ENCODE measurements at places on chromosomes 7 and 10. TPM values are rescaled to one million over a fixed set of nuclear protein-coding genes. Genes with fewer than 3 reads are reported as not detected.

AVL9 gene
- polyA plus RNA-seq: 32.6 TPM

FAM241B gene
- 8.0 TPM for polyA plus RNA-seq

TAS2R3 gene
- 1.6 TPM for polyA plus RNA-seq

UCN3 gene
- polyA plus RNA-seq: 0.74 TPM

- no peak for DNase-seq
Measured at GRCh38 chr7:77989981-77990566, 191.5 kb downstream of the PHTF2 start.

DNA sequence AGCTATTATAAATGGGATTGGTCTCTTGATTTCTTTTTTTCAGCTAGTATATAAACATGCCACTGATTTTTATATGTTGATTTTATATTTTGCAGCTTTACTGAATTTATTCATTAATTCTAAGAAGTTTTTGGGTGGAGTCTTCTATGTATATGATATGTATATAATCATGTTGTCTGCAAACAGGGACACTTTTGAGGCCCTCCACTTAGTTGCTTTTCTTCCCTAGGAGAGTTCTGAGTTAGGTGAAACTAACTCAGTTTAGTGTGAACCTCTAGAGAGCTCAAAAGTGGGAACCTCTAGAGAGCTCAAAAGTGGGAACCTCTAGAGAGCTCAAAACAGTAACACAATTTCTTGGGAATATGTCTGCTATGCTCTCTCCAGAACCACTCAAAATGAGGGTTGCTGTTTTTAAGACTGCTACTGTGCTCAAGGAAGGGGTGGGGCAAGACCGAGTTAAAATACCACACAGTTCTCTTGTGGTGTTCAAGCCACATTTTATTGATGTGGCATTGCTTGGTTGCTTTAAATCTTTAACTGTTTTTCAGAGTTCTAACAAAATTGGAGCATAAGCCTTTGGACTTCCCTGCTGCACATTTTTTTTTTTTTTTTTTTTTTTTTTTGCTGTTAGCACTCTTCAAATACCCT lies 13.2 kb downstream of the CCDC7 start:
- no peak for DNase-seq

DNA sequence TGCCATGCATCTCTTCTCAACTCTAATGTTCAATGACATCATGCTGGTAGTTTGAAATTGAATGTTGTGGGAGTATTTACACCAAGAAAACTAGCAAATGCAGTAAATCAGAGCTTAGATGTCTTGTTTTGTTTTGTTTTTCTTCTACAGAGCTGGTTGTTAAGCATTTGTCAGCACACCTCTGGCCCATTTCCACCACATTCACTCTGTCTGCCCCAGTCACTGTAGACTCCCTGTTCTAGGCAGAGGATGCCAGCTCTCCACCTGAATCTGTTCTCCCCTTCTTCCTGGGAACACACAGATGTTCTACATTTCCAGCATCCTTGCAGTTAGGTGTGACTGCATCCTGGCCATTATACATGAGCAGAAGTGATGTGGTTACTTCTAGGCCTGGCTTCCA lies 4.1 kb upstream of the ARHGAP22 start:
- no peak for DNase-seq

DNA sequence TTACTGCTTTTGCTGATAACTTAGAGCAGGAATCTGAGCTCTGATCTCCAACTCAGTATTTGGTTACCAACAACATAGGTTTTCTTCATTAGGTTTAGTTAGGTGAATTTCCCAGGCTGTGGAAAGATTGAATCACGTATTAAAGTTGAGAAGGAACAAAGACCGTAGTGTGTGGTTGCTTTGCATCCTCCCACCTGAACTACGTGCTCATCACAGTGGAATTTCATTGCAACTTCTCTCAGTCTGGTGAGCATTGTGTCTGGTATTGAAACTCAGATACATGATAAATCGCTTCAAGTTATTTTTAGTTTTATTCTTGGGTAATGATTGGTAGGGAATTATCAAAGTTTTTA lies 139.4 kb upstream of the AKR1E2 start:
- DNase-seq: no peak

DNA sequence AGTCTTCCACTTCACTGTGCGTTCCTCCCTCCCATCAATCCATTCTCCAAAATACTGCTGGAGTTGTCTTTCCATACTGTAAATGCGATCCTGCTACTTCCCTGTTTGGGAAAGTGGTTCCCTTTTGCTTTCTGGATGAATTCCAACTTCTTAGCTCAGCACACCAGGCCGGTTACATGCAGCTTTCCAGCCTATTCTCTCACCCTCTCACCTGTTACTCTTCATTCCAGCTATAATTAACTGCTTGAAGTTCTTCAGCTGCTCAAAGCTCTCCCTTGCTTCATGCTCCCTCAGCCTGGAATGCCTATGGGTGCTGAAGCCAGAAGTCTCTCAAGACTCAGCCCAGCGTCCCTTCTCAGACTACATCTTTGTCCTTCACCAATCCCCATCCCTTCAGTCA lies 6.0 kb upstream of the ZNRF2 start:
- peak; percentile 50 for DNase-seq

DNA sequence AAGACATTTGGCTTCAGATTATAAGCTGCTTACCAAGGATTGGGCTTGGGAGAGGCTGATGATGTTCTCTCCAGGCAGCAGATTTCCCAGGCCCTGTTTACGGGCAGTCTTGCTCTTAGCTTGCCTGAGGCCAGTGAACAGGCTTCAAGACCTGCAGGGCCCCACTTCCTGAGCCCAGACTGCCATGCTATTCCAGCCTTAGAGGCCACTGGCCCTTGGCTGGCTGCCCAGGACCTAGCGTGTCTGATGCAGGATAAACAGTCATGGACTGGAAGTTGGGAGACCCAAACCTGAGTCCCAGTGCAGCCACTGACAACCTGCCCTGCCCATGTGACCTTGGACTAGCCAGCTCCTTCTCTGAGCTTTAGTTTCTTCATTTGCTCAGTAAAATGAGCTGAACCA lies 2.9 kb downstream of the PRXL2A start:
- DNase-seq: no peak

- peak; percentile 47 for DNase-seq
Measured at GRCh38 chr7:79770063-79770462, 316.6 kb upstream of the MAGI2 start.

DNA sequence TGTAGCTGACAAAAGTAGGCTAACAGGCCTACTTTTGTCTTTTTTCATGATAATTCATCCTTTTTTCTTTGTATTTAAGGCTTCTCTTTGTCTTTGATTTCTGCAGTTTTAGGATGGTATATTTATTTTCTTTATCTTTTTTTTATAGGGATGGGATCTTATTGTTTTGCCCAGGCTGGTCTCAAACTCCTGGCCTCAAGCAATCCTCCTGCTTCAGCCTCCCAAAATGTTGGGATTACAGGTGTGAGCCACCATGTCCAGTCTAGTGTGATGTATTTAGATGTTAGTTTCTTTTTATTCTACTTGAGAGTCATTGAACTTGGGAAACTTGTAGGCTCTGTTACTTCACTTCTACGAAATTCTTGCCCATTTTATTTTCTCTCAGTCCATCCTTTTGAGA lies 35.4 kb downstream of the TRIM24 start:
- DNase-seq: no peak

- no peak for DNase-seq
Measured at GRCh38 chr10:60291344-60291930, 98.2 kb downstream of the ANK3 start.

DNA sequence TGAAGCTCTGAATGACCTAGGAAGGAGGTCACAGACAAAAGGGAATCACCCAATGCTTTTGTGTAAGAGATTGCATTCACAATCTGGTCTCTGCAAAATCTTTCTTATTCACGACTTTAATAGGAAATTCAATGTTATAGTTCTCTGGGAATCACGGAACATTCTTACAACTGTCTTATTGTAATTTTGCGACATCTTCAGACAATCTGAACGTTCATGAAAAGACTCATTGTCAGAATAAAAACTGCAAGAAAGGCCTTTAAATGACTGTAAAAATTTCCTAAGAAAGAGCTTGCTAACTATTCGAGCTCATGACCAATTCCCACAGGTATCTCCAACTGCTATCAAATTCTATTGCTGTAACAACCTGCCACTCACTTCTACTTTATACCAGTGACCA lies 130.7 kb downstream of the DGKI start:
- no peak for DNase-seq

- DNase-seq: no peak
Measured at GRCh38 chr7:1593091-1593866, 23.4 kb upstream of the PSMG3 start.

DNA sequence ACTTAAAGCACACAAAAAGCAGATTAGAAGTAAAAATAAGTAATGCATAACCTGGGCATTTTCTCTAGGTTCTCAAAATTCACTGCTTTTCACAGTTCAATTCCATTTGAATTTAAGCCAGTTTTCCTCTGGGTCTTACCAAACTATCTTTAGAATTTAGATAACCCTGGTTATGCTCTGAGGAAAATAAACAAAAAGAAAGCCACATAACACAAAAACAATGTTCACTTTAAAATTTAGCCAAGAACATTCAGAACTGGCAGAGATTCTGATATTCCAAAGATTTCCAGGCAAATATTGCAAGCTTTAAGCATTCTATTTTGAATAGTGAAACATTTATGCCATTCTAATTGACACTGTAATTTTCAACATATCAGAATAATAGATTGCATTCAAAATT lies 50.7 kb upstream of the PRKG1 start:
- DNase-seq: no peak

DNA sequence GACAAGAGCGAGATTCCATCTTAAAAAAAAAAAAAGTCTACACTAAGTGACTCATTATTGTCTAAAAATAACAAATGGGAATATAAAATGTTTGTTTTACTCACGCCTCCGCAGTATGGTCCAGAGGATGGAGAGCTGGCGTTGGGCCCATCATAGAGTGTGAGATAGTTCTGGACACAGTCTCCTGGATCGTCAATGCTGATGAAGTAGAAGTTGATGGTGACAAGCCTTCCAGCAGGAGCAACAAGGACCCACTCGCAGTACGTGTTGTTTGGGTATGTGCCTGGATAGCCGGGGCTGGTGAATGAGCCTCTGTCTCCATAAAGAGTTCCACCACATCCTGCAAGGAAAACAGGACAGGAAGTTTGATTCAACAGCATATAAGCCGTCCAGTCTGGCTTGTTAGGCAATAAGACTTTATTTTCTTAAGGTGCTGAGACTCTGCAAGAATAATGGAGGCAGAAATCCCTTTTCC lies 11.5 kb upstream of the RSU1 start:
- DNase-seq: no peak

GRCh38 chr7:149067869-149068268 lies 22.6 kb downstream of the ZNF786 start:
- DNase-seq: no peak

DNA sequence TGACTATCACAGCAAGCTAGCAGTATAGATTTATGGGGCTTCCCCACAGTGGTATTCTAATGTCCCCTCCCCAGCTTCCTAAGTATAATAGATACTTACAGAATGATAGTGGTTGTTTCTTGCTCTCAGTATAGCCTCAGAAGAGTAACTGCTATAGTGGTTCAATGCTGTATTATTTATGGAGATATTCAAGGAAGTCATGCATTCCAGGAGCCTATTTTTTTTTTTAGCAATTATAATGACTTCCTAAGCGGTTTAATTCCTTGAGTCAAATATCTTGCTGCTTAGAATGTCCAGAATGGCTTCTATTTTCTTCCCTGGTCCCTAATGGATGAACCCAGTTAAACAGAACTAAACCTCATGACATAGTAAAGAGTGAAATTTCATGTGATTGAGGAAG lies 451.5 kb upstream of the SEMA3D start:
- no peak for DNase-seq

DNA sequence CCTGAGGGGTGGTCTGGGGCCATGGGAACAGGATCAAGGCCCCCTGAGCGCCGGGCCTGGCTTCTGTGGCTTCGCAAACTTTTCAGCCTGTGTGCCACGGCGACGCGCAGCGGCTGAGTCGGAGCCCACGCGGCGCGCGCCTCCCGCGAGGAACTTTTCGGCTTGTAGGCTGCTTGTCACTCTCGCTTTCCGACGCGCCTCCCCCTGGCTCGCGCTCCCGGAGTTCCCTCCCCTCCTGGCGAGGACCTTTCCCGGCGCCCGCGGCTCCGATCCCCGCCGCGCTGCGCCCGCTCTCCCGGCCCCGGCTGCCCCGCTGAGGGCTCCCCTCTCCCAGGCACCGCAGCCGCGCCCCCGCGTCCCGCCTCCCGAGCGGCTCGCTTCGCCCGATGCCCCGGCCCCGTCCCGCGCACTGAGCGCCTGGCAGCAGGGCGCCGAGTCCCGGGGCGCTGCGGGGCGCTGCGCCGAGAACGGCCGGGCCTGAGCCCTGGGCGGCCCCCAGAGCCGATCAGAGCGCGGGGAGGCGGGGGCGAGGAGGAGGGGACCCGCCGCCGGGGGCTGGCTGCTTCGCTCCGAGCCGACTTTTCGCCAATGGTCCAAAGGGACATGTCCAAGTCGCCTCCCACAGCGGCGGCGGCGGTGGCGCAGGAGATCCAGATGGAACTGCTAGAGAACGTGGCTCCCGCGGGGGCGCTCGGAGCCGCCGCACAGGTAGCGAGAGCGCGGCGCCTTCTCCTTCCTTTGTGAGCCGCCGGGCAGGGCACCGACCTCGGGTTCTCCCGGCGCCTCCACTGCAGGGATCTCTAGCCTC lies at the start of gene CACNB2:
Gene CACNB2 (plus strand): TSS at position 276 of the 808 bp plus-strand sequence.
- peak; percentile 84 for DNase-seq

Measured in right lung (tissue), 10 donors.